Caco-2 (cell line): ENCODE measurements at places on chromosomes 7 and 10.
A peak's percentile ranks its signal among the peaks of the same experiment; 100 is the strongest.

DNA sequence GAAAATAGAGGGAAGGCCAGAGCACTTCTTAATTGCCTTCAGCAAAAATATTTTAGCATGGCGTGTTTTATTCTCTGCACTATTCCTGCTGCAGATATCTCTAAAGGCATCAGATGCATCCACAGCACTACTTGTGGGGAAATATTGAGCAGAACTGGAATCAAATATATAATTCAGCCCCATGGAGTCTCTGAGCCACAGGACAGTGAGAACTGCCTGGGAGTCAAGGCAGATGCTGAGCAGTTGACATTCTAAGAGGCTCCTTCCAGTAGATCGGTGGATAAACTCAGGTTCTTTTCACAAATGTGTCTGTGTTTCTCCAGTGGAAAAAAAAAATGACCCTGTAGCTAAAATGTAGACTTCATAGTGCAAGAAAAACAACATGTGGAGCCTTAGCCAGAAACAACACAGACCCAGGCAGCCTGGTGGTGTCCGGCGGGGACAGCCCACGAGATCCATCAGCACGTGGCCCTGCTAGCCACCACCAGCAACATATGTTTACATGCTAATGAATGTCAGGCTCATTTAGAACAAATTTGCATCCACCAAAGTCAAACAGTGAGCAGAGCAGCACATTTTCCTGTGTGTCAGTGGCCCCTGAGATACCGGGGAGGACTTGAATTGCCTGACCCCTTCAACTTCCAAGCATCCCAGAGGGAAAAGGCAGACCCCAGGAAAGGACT is 123.3 kb upstream of the PFKP start:
- no peak for DNase-seq

DNA sequence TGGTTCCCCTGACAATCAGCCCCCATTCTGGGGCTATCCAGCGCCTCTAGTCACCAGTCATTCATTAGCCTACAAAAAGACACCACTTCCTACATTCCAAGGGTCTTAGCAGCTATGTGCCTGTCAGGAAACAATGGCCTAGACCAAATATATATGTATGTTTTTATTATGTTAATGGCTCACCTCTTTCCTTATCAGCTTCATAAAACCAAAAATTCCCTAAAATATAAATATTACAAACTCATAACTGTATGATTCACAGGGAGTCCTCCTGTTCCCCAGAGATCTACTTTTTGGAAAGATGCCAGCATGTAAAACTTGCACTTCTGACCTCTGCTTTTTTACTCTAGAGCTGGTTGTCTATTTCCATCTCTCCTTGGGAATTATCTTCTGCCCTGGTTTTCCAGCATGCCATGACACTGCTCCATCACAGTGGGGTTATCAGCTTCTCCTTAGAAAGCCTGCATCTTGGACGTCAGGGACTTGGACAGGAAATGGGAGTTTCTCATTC is 79.2 kb downstream of the ABCA13 start:
- DNase-seq: no peak

DNA sequence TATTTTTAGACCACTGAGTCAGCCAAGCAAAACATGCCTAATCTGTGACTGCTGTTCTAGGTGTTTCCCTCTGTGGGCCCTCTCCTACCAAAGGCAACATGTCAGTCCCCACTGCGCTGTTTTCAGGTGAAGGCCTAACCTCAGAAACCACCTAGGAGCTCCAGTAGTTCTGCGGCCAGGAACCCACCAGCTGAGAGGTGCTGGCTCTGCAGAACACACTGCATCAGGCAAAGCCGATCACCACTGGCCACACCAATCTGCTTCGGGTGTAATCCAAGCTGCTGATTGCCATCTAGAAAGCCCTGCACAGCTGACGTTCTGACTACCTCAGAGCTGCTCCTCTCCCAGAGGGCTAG is 14.9 kb downstream of the CAMK2G start:
- no peak for DNase-seq

DNA sequence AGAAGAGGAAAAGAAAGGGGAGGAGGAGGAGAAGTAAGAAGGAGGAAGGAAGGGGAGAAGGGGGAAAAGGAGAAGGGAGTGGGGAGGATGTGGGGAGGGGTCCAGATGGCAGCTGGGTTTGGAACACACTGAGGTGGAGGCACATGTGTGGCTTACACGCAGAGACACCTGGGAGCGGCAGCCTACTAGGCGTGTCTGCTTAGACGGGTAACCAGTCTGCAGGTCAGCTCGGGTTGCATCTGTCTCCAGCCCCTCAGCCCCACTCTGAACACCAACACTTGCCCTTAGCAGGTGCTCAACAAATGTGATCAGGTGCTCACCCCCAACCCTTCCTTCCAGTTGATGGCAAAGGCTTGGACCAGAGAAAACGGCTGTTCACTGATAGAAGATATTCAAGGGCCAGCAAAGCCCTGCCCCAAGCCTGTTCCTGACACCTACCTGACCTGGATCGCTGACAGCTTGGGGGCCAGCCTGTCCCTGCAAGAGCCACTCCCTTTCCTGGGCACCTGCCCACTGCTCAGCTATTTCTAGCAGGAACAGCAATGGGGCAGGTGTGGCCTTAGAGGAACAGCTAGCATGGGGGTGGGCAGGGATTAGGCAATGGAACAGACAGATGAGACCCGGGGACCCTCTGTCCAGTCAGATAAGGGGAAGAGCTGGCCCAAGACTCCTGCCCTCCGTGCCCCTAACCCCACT is 70.5 kb downstream of the SH3PXD2A start:
- DNase-seq: no peak

DNA sequence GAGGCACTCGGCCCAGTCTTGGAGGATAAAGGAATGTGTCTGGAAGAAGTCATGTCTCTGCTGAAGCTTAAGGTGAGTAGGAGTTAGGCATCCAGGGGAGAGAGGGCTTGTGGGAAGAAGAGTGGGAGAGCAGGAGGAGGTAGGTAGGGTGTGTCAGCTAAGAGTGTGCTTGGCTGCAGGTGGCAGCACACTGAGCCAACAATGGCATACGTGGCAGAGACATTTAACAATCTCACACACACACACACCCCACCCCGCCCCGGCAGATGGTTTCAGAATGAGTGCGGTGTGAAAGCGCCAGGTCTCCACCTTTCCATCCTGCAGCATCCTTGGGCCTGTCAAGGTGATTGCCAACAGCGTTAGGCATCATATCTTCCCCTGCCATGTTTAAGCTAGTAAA is 11.2 kb upstream of the ARPC1A start:
- DNase-seq: no peak

DNA sequence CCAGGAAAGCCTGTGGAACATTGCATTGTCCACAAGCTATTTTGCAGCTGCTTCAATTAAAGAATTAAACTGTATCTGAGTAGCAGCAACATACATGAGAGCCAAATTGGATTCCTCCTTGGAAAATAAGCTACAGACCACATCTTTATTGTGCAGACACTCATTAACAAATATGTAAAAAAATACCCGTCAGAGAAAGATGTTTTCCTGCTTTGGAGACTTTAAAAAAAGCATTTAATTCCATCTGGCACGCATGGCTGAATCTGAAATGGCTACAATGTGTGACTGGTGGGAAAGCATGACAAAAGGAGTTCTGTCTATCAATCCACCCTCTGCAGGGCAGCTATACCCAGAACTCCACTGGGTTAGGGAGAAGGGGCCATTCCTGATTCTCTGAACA is 73.1 kb upstream of the HPS1 start:
- DNase-seq: no peak

DNA sequence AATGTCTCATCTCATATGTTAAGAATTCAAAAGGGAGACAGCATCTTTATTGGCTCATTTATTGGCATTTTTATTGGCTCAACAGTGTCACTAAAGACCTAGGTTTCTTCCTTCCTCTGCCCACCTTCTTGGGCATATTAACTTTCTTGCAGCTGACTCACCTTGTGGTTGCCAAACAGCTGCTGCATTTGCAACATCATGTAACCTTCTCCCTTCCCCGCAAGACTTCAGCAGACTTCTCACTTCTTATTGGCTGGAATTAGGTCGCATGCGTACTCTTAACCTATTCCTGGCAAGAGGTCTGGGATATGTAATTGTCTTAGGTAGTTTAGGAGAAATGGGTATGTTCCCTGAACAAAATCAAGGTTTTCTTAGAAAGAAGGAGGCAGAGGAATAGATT is 263.2 kb downstream of the POU6F2 start:
- DNase-seq: no peak

GRCh38 chr7:140031364-140031763 is 31.4 kb downstream of the PARP12 start:
- DNase-seq: no peak

- no peak for DNase-seq
These were observed 554.0 kb downstream of the MDFIC start for GRCh38 chr7:115475761-115476385.

DNA sequence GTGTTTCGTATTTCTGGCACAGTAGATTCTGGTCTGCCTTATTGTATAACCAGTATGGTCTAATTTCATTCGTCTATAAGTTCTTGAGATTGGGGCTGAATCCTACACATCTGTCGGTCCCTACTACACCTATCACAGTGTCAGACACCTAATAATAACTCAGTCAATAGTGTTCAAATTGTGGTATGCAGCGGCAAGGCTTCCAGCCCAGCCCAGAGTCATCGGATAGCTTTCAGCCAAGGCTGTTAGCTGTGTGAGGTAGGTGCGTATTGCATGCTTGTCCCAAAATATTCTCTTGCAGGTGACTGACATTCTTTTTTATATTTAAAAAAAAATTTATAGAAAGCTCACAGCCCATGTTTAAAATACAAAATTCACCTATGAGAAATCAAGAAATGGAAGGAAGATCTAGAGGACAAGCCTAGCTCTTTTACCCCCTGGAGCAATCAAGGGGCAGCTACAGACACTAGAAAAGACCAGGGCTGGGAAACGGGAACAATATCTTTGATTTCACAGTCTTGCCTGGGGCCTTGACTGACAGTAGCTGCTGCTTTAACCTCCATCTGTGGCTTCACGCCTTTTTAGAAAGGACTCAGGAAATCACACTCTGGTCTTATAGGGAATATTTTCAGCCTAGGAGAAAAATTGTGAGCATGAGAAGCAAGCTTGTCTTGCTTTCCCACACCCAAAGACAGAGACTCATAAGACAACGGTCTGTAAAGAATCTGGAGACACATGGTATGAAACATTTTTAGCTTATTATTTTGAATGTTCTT is 9.5 kb upstream of the ASB4 start:
- no peak for DNase-seq

DNA sequence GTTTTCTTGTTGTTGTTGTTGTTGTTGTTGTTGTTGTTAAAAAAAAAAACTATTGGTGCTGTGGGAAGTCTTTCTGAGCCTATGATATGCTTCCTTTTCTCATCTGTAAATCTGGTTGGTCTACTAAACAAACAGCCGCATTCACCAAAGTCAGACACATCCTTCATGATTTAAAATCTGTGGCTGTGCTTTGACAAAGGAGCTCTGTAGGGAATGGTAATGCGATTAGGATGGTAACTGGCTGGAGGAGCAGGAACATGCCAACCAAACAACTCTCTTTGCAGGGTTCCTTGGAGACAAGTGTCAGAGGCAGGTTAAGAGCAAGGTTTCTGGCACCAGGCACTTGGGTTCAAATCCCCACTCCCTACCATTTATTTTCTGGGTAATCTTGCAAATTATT is 14.9 kb upstream of the SP4 start:
- DNase-seq: no peak

DNA sequence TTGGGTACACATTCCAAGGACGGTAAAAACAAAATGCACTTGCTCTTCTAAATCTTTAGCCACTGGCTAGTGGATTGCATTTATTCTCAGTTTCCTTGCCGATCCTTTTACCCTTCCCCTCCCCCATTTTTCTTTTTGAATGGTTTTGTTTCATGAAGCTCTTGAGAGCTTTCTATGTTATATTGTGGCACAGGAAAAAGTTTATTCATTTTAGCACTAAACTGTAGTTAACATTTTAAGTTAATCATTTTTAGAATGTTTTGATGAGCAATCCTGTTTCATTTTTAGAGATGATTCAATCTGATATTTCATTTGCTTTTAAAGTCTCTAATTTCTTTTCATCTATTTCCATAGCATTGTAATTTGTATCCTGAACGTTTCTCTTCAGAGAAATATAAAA is 24.0 kb downstream of the ZEB1 start:
- DNase-seq: no peak

DNA sequence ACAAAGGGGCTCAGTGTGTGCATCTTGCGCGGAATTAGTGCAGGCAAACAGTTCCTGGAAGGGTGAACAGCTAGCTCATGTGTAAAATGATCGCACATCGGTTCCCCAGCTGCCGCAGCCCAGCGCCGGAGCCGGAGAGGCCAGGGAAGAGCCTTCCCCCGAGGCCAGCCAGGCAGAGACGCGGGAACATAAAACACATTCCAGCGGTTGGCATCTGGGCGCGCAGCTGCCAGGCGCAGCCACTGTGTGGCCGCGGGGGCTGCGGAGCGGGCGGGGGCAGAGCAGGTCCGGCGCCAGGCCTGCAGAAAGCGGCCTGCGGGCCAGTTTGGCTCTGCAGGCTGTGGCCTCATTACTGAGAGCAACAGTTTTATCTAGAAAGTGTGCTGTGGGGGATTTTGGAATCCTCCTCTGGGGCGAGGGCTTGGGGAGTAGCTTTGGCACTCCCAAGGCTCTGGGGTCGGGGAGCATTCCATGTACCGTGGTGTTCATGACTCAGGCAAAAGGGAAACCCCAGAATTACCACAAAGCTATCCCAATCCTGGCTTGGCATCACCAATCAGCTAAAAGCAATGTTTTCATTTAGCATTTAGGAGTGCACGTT is 74.3 kb downstream of the SAMD9 start:
- DNase-seq: no peak

- DNase-seq: no peak
These were observed 66.0 kb downstream of the UBE2H start for GRCh38 chr7:129886818-129887186.

DNA sequence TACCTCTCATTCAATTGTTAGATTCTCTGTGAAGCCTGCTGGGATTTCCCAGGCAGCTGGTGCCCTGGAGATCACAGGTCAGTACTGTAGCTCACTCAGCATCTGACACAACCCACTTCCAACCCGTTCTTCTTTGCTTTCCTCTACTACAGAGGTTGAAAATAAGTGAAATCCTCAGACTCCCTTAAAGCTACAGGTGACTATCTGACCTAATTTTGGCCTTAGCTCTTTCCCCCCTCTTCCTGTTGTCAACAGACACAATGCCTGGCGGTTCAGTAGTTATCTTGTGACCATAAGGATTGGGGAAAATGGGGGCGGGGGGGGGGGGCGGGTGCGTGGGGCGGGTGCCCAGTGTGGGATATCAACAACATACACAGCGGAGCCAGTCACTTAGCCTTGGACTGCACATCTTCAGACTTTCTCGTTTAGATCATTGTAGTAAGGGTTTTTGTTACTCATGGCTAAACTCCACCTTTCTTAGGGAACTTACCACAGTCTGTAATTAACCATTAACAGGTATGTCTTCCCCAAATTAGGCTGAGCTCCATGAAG is 37.8 kb downstream of the MTPN start:
- no peak for DNase-seq

DNA sequence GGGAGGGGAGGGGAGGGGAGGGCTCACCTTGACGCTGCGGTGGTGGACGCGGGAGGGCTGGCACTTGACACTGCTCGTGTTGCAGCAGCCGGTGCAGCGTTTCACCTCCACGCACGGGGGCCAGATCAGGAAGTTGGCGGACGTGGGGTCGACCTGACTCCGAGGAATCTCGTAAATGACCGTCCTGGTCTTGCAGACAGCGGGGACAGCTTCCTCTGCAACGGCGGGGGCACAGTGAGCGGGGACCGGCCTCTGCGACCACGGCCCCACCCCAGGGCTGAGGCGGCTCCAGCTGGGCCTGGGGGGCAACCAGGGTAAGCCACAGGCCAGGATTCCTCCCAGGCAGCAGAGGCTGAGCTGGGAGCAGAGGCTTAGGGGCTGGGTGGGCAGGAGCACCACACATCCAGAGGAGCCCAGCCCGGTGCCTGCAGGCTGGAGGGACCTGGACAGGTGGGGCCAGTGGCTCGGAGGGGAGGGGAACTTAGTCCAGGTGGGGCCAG is 8.8 kb downstream of the PDGFA start:
- DNase-seq: peak; percentile 37
